Neural progenitor cell (in vitro differentiated cells): ENCODE measurements at places on chromosomes 12 and 14.

- no peak overlapping the region for H3K27ac ChIP-seq
- no peaks in the 10 kb centered on the region for H3K4me1 ChIP-seq
- DNase-seq: no peak
- no peak overlapping the region for H3K4me3 ChIP-seq
- H3K27me3 ChIP-seq: no peaks in the 10 kb centered on the region
Observed at GRCh38 chr14:95445676-95446075, 70.8 kb downstream of the SYNE3 start.

DNA sequence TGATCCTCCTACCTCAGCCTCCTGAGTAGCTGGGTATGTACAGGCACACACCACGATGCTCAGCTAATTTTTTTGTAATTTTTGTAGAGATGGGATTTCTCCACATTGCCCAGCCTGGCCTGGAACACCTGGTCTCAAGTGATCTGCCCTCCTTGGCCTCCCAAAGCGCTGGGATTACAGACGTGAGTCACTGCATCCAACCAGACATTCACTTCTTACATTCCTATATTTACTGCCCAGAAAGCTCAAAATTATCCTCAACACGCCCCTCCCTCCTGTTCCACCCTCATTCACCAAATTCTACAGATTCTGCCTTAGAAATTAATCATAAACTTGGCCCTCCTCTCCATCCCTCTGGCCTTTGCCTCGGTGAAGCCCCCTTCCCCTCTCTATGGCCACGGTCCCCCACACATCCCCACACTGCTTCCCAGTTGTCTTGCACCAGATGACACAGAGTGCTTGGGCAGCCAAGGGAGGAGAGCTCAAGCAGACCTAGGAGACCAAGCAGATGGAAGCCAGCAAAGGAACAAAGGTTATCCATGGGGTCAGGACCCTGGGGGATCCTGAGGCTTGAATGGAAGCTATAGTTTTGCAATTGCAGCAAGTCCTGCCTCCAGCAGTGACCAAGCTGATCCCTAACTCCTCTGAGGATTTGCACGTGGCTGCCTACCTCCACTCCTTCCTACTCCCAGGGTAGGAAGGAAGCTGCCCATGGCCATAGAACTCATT, 213.2 kb upstream of the FOXN3 start:
- no peaks in the 10 kb centered on the region for H3K36me3 ChIP-seq
- H3K4me1 ChIP-seq: peaks cover 27% of the 10 kb centered on the region
- no peaks in the 10 kb centered on the region for H3K27me3 ChIP-seq
- H3K4me3 ChIP-seq: no peak overlapping the region
- no peak overlapping the region for H3K27ac ChIP-seq

- no peak overlapping the region for H3K27ac ChIP-seq
- DNase-seq: peak; percentile 18
- no peak overlapping the region for H3K4me3 ChIP-seq
Observed at GRCh38 chr12:104650541-104650940, 193.8 kb downstream of the CHST11 start.

GRCh38 chr14:53042480-53042879, 91.6 kb upstream of the FERMT2 start:
- H3K36me3 ChIP-seq: peaks cover 9% of the 10 kb centered on the region
- H3K27ac ChIP-seq: no peak overlapping the region
- no peak for DNase-seq
- no peak overlapping the region for H3K4me3 ChIP-seq

GRCh38 chr14:71206766-71207371, 299.6 kb downstream of the PCNX1 start:
- DNase-seq: no peak
- H3K36me3 ChIP-seq: no peaks in the 10 kb centered on the region
- no peak overlapping the region for H3K27ac ChIP-seq
- H3K4me3 ChIP-seq: no peak overlapping the region

- no peak overlapping the region for H3K27ac ChIP-seq
- H3K27me3 ChIP-seq: no peaks in the 10 kb centered on the region
- peak; percentile 7 for DNase-seq
- H3K36me3 ChIP-seq: peaks cover 3% of the 10 kb centered on the region
Observed at GRCh38 chr12:72610854-72611358, 338.7 kb downstream of the TRHDE start.

DNA sequence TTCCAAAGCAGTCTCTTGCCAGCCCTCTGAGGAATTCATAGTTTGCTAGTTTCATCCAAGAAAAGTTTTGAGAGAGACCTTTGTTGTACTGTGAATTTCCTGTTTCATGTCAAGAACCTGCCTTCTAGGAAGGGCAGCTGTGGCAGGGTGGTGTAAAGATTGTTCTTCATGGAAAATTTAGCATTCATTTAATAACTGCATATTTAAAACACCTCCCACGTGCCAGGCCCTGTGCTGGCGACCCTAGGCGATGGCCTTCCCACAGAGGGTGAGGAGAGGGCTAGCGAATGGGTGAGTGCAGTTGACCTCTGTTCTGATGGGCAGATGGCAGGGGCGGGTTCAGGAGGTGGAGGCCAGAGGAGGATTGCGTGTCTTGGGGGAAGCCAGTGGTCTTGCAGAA, 43.2 kb downstream of the MLXIP start:
- no peaks in the 10 kb centered on the region for H3K4me1 ChIP-seq
- H3K4me3 ChIP-seq: no peak overlapping the region
- no peak overlapping the region for H3K27ac ChIP-seq
- no peaks in the 10 kb centered on the region for H3K36me3 ChIP-seq

DNA sequence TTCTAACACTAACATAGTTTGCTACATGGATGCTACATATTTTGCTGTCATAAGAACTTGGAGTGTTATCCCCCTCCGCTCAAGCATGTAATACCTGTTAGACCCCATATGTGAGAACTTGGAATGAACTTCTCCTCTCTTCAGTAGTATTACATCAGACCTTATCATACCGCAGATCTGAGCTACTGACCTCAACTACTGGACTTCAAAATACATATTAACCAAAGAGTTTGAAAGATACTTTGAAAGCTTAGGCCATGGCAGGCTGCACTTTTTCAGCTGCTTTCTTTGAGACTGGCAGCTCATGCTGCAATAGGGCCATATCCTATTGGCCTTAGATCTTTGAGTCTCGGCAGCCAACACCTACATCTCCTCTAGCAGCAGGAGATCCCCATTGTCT, 74.8 kb downstream of the EEA1 start:
- no peaks in the 10 kb centered on the region for H3K27me3 ChIP-seq
- H3K36me3 ChIP-seq: no peaks in the 10 kb centered on the region
- no peak for DNase-seq
- H3K27ac ChIP-seq: no peak overlapping the region
- H3K4me1 ChIP-seq: no peaks in the 10 kb centered on the region

GRCh38 chr12:14365294-14366208, at the start of gene ATF7IP:
ATF7IP (plus strand) TSS chr12:14365682; CDS start chr12:14423916, 58,234 bp downstream.
- H3K4me1 ChIP-seq: peaks cover 18% of the 10 kb centered on the region
- DNase-seq: peak; percentile 96
- peak within 1 kb of the TSS; percentile 75 for H3K4me3 ChIP-seq
- no peaks in the 10 kb centered on the region for H3K27me3 ChIP-seq
- no peaks in the 10 kb centered on the region for H3K36me3 ChIP-seq

GRCh38 chr12:47832263-47832933, 12.7 kb upstream of the HDAC7 start:
- H3K27me3 ChIP-seq: no peaks in the 10 kb centered on the region
- peaks cover 18% of the 10 kb centered on the region for H3K4me1 ChIP-seq
- DNase-seq: no peak
